Right renal cortex interstitium (tissue), 3 donors: ENCODE measurements at places on chromosomes 13 and 19.

GRCh38 chr13:74438901-74439300 lies 304.7 kb upstream of the KLF12 start:
- DNase-seq = no peak

- DNase-seq = no peak
These were observed 29.2 kb upstream of the FGF9 start for GRCh38 chr13:21641629-21642028.

DNA sequence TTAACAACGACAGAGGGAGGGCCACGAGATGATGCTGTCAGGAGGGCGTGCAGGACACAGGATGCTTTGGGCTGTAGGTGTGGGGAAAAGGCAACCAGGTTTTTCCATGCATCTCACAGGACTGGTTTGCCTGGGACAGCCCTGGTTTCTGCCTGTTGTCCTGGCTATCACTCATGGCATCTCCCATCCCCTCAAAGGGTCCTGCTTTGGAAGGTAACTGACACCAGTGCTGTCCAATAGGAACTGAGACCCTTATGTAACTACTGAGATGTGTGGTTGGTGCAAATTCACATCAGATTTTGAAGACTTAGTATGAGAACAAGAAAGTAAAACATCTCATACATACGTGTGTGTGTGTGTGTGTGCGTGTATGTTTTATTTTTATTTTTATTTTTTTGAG lies 144.2 kb downstream of the URI1 start:
- DNase-seq = no peak

- no peak for DNase-seq
These were observed 266.2 kb downstream of the KCTD12 start for GRCh38 chr13:76620036-76620435.

DNA sequence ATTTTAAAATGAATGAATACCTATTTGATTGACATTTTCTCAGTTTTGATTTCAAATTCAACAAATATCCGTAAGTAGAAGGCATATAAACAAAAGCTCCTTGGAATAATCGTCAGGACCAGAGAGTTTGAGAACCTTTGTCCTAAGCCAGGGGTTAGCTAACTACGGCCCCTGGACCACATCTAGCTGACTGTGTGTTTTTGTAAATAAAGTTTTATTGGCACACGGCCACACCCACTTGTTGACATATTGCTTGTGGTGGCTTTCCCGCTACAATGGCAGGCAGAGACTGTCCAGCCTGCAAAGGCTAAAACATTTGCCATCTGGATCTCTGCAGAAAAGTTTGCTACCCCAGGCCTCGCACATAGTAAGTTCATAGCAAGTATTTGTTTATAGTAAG lies 83.4 kb downstream of the GNG7 start:
- no peak for DNase-seq

DNA sequence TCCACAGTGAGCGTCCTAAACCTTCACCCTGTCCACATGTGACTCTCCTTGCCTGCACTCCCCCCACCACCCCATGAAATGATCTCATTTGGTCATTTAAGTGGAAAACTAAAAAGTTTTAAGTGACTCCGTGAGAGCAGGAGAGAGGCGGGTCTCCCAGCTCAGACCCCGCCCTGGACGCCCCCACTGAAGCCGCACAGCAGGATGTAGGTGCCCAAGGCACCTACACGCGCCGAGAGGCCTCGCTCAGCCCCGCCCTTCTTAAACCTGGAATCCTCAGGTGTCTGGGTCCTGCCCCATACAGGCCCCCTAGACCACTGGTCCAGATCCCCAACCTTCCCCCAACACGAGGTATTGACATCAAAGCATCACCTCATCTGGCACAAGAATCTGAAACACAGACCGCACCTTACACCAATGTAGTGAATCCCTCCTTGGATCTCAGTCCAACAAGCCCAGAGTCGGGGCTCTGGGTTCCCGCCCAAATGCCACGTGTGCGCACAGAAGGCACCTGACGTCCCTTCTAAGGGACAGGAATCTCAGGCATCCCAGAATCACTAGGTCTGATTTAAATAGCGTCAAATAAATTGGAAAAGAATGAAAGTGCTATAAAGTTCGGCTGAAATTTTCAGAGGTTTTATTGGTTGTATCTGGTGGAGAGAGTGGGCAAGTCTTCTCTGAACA lies 3.5 kb downstream of the IGFL1 start:
- DNase-seq = no peak

GRCh38 chr19:51743405-51743804 lies 8.3 kb downstream of the FPR1 start:
- DNase-seq = no peak

DNA sequence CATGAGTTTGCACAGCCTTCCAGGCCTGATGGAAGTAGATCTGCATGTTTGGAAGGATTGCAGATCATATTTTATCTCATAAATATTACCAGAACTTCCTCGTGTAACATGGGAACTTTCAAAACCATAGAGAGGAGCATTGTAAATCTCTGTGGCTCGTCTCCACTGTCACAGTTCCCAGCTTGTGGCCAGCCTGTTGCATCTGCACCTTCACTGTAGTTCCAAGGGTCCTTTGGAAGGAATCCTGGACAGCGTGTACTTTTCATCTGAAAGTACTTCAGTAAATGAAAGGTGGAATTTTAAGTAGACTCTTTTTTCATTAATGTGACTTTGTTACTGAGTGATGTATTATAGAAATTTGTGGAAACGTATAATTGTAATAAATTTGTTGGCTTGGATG lies 105.4 kb downstream of the ATP11A start:
- no peak for DNase-seq

DNA sequence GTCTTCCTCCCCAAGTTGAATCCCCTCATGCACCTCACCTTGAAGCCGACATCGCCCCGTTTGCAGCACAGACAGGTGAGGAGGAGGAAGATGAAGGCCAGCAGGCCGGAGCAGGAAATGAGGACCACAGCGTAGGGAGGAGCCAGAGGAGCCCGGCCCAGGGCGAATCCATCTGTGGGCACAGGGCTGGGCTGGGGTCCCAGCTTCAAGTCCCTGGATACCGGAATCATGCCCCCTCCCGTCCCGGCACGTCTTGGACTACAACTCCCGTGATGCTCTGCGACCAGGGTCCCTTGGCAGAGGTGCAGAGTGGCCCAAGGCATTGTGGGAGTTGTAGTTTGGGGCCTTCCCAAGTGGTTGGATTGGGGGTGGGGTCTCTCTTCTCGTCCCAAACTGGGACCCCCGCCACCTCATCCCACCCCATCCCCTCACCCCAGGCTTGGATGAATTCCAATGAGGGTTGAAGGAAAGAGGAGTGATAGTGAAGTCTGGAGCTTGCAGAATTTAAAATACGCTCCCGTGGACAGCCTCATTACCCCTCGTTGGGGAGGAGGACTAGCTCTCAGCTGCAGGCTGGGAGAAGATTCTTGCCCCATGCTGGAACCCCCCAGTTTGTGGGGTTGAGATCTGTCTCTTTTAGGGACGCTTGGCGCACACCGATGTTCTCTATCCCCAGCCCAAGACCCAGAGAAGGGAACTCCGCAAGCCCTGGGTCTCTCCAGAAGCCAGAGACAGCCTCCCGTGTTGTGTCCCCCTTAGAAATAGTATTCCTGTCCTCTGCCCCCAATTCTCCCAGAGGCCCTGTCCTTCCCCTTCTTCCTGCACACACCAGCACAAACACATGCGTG lies 990 bp downstream of the LMTK3 start:
- DNase-seq = no peak

GRCh38 chr13:79522583-79522982 lies 41.6 kb downstream of the NDFIP2 start:
- no peak for DNase-seq

DNA sequence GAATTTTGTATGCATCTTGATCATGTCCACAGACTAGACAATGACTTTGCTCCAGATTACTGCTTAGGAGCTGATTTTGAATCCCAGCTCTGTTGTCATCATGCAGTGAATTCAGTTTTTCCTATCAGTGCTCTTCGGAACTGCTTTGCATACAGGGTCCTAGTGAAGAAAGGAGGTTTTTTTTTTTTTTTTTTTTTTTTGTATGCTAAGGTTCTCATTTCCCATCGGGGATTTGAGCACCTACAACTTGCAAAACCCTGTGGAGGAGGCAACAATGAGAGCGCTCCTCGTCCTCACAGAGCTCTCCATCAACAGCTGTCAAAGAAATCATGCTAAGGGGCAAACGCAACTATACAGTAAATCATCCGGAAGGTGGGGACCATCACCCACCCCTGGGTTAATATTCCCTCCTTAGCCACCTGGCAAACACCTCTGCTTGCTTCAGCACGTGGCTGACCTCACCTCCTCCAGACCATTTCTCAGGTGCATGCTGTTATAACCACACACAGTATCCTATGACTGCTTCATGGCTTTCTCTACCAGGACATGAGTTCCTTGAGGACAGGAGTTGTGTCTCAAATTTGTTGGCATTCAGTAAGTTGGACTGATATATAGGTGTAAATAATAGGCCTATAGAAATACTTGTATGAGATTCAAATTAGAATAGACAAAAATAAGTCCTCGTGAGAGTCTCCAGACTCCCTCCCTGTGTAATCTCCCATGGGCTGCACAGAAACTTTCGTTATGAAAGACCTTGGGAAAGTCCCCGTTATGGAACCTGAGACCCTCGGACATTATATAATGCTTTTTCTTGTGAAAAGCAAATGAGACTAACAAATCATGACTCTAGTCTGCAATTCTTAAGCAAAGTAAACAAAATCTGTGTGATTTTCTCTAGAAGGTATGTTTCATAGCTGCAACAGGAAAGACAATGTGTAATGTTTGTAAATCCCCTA lies 113.8 kb downstream of the KATNAL1 start:
- DNase-seq = no peak

- DNase-seq = no peak
These were observed 2.4 kb downstream of the CLN5 start for GRCh38 chr13:76994281-76994680.

GRCh38 chr13:48961379-48961778 lies 14.3 kb upstream of the FNDC3A start:
- no peak for DNase-seq

DNA sequence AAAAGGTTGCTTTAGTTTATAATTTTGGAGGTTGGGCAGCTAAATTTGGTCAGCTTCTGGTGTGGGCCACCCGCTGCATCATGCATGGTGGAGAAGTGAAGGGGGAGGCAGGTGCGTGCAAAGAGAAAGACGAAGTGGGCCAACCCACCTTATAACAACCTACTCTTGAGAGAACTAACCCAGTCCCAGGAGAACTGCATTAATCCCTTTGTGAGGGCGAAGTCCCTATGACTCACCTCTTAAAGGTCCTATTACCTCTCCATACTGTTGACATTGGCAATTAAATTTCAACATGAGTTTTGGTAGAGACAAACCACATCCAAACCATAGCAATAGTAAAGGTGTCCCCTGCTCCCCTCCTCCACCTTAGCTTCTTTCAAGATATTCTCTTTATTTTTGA lies 7.7 kb upstream of the FGF9 start:
- DNase-seq = no peak
